ENCODE measurements at places on chromosomes 16 and 17. TPM values are rescaled to one million over a fixed set of nuclear protein-coding genes. Genes with fewer than 3 reads are reported as not detected.

SRL gene
- under 0.01 TPM for total RNA-seq

DLX3 gene
- total RNA-seq: not detected

TBX2 gene
- 23.6 TPM for total RNA-seq

DNA sequence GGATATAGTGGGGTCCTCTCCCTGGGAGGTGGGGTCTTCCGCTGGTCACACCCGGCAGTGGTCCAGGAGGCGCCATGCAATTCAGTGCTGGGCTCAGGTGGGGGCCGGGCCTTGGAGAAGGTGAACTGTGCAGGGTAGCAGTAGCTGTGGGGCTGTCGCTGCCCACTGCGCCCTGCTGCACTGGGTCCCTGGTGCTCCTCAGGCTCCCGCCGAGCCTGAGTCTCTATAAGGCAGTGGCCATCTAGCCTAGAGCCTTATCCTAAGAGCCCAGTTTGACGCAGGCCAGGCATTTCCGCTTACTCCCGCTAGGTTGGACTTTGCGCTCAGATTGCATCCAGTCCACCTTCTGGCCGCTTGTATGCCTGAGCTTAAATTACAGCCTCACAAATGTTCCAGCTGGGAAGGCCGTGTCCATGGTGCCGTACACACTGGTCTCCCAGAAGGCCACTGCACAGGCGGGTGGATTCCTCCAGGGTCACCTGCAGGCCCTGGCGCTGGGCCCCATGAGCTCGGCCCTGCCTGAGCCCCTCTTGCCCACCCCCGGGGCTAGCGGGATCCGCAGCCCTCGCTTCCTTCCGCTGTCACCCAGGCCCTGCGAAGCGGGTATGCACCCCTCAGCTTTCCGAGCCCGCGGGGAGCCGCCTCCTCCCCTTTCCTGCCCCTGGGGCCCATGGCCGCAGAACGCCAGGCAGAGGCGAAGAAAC, 1762.2 kb downstream of the TP53TG3F start:
- no peak for DNase-seq

- DNase-seq: no peak
Measured at GRCh38 chr17:59355030-59355701, 23.7 kb downstream of the YPEL2 start.
